ENCODE measurements at places on chromosomes 1 and 21. TPM values are rescaled to one million over a fixed set of nuclear protein-coding genes. Genes with fewer than 3 reads are reported as not detected.

GRCh38 chr1:175674186-175674585 lies 69.2 kb downstream of the TNR start:
- no peak for DNase-seq

DNA sequence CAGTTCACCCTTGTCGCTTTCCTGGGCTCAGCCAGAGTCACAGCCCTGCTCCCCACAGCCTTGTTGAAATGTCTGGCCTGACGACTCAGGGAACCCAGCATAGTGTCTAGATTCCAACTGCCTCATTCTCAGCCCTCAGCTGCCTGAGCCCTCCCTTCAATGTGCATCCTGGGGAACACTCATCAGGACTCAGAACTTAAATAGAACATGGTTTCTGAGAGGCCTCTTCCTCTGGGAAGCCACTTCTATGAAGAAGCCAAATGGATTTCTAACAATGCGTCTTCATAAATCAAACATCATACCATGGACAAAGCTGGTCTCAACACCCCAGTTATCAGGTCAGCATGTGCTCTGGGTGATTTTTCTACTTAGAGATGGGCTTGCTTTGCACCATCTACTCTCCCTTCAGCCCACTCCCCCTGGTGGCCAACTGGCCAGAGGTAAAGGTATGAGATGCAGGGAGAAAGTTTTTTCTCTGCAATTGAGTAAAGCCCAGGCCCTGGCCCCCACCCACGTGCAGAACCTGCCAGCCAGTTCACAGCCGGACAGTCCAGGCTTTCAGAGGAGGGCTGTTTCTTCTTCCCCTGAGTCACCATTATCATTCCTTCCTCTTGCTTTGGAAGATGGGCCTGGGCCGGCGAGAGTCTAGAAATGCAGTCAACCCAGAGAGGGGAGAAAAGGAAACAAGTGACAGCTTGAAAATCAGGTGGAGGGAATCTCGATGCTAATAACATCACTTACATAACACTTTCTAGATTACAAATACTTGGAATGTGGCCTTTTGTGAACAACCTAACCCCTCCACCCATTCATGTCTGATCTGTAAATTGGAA lies 32.1 kb downstream of the CD244 start:
- DNase-seq: no peak

DNA sequence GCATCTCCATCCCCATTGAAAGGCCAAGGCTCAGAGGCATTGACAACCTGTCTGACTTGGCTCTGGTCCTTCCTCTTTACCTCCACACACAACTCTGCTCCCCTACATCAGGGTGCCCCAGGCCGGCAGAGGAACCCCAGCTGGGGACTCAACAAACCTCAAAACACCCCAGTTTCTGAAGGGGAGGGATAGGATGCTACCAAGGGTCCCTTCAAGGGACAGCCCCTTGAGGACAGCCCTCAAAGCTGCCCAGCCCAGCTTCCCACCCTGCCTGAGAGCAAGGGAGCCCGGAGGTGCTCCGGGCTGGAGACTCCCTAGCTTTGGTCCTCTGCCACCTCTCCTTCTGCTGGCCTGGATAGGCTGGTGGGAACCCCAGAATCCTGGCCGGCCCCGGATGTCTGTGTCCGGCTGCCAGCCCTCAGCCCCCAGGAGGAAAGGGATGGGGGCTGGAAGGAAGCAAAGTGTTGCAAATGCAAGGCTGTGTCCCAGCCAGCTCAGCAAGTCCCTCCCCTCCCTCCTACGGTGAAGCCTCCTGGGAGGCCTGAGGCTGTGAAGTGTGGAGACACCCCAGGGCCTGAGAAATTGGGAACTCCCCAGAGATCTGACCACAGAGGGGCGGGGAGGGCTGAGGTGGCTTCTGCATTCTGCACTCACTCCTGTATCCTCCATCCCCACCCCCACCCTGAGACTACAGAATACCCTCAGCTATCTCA lies 1.1 kb upstream of the MARCKSL1 start:
- DNase-seq: no peak

DNA sequence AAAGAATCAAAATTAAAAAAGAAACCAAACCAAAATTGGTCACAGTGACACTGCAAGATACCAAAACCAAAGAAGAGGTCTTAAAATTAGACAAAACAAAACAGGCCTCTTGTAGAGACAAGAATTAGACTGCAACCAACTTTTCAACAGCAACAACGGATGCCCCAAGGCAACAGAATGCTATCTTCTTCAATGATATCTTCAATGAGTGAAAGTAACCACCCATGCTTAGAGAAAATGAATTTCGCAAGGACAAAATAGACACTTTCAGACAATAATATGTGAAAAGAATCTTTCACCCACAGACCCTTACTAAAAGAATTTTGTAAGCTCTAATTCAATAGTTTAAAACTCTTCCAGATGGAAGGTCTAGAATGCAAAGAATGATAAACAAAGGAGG lies 41.7 kb downstream of the USP48 start:
- no peak for DNase-seq

- DNase-seq: no peak
Observed at GRCh38 chr1:8739377-8739776, 78.1 kb downstream of the RERE start.

Gene TFF2
- total RNA-seq: not detected

GRCh38 chr1:234849832-234850231 lies 239.9 kb upstream of the IRF2BP2 start:
- DNase-seq: no peak

Gene FASLG
- 0.57 TPM for total RNA-seq

- no peak for DNase-seq
Observed at GRCh38 chr1:36845802-36846201, 188.5 kb downstream of the GRIK3 start.

- no peak for DNase-seq
Observed at GRCh38 chr1:2210786-2211185, 16.2 kb upstream of the FAAP20 start.

GRCh38 chr1:204161609-204162493 lies 4.3 kb downstream of the REN start:
- no peak for DNase-seq

DNA sequence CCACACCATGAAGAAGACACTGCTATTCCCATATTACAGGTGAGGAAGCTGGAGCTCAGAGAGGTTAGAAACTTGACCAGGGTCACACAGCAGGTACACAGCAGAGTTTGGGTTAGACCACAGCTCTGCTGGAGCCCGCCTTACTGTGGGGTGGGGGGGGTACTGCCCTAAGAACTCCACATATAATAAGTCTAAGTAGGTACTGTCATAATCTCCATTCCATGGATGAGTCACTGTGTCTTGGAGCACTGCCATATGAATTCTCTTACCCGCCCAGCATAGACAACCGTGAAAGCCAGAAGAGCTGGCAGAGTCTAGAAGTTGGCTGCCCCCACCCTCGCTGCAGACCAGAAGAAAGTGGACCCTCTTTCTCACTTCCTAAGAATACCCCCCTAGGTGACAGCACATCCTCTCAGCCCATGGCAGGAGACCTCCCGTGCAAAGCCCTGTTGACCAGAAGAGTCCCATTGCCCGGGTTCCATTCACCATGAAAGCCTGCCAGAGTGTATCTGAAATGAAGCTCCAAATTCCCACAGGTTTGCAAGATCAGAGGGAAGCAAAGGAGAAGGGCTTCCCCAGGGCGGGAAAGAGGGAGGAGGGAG lies 5.2 kb upstream of the PLA2G2D start:
- DNase-seq: no peak

DNA sequence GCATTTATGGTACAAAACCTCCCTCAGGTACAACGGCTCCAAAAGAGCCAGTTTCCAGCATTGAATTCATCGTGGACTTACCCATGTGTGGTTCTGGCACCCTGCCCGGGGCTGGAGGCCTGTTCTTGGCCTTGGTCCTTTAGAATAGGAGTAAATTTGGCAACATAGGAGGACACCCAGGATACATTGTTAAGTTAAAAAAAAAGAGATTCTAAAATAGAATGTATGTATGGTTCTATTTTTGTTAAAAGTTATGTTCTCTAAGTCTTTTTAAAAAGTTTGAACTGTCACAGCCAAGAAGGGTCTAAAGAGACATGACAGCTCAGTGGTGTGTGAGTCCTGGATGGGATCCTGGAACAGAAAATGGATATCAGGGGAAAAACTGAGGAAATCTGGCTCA lies 25.9 kb downstream of the EPHX1 start:
- no peak for DNase-seq

DNA sequence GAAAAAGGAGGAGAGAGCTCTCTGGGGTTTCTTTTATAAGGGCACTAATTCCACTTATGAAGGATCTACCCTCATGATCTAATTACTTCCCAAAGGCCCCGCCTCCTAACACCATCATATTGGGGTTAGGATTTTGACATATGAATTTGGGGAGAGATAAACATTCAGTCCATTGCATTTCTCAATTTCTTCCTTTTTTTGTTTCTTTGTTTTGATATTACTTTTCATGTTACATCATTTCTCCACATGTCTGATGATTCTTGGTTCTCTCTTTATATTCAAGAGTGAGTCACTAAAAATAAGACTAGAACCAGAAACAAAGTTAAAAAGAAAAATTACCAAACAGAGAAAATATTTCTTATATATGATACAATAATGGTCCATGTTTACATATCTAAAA lies 63.2 kb upstream of the DUSP10 start:
- DNase-seq: no peak

GRCh38 chr1:115670476-115671175 lies 28.9 kb downstream of the VANGL1 start:
- DNase-seq: no peak

Gene GJC2
- 0.64 TPM for total RNA-seq

DNA sequence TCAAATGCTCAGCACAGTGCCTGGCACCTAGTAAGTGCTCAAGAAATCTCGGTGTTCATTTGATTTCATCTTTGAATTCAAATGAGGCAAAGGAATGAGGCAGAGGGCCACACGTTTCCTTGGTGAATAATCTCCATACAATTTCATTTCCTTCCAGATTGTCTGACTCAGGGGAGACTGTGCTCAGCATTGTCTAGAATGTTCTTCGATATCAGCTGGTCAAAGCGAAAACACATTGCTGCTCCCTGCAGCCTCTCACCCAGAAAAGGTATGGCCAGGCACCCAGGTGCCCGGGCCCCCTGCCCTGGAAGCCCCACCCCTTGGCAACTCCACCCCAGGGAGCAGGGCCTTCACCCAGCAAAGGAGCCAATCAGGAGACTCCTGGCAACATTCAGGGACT lies 55.8 kb downstream of the FBXO2 start:
- no peak for DNase-seq

DNA sequence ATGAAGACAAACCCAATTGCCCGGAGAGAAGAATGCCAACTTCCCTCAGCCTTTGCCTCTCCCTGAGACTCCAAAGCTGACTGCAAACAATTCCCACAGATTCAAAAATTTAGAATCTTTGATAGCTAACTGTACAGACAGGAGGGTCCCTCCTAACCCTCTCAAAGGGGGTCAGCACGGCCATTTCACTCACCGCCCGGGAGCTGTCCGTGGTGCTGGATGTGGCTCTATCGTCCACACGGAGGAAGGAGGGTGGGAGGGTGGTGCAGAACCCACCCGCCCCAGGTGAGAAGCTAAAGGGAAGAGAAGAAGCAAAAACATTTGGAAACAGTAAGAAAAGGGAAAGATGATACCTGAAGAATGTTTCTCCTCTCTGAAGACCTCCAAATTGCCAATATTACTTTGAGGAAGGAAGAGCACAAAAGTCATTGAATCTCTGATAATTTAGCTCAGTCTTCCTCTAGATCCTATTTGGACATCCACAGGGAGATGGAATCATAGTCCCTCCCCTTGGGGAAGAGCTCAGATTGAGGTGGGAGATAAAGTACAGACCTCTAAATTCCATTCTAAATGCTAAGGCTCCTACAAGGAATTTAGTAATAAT lies 45.6 kb downstream of the RHBG start:
- no peak for DNase-seq

- DNase-seq: no peak
Observed at GRCh38 chr1:26045722-26046245, at the start of gene SLC30A2. SLC30A2 (minus strand) TSS chr1:26046118; CDS start chr1:26045896, 222 bp downstream.

Gene DISP3
- not detected for total RNA-seq

- DNase-seq: no peak
Observed at GRCh38 chr1:118154220-118154619, 30.8 kb downstream of the SPAG17 start.

Gene TRIM67
- total RNA-seq: not detected

Gene RAB13
- 32.9 TPM for total RNA-seq

Gene SYTL1
- 74.7 TPM for total RNA-seq

Gene CFHR4
- not detected for total RNA-seq

Gene SPATA46
- total RNA-seq: not detected

DNA sequence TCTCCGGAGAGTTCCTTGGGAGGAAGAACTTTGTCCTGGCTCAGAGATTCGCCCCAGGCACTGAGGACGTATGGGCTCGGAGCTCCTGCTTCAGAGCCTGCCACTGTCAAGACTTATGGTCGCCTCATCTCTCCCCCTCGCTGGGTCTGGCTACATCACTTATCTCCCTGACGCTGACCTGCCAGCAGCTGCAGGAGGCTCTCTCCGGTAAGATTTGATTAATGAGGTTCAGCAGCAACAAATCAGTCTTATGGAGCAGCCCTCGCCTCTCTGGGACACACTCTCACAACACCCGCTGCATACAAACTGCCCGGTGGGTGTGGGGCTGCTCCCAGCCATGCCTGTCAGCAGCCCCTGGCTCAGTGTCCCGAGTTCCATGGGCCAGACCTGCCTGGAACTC lies 297.8 kb downstream of the RRAGC start:
- no peak for DNase-seq

DNA sequence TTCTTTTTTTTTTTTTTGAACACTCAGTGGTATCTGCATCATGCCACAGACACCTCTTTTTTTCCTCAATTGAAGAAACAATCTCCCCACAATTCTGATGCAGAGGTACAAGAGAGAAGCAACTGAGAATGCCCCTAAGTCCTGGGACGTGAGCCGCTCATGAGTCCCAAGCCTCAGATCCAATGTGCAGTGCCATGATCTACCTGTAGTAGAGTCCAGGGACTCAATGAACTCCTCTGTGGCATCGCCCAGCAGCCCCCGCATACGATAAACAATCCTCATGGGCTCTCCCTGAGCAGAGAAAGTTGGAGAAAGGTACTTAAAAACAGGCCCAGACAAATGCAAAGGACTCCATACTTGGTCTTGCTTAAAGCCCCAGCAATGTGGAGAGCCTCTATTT lies 113.1 kb downstream of the UBR4 start:
- no peak for DNase-seq

Gene MYOM3
- 1.1 TPM for total RNA-seq

DNA sequence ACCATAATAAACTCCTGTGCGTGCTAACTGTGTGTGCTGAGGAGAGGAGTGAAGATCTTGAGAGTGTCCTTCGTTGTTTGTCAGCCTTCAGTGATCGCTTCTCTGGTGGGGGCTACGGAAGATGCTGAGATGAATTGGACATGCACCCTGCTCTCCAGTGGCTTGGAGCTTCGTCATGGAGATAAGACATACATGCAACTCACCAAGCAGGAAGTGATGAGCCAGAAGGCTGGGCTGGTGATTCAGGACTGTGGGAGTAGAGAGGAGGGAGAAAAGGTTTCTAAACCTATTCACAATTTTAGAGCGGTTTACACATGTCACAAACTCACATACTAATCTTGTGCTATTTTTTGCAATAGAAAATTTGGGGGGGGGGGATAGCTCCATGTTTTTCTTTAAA lies 128.9 kb upstream of the ADAR start:
- no peak for DNase-seq

Gene LCE1E
- not detected for total RNA-seq

GRCh38 chr1:234144901-234145300 lies 228.4 kb upstream of the COA6 start:
- no peak for DNase-seq

Gene SDHC
- 138 TPM for total RNA-seq

GRCh38 chr1:104760017-104760416 lies 1010.3 kb downstream of the AMY1C start:
- no peak for DNase-seq

Gene CFHR2
- not detected for total RNA-seq

- DNase-seq: no peak
Observed at GRCh38 chr1:117758444-117759316, 152.8 kb downstream of the TENT5C start.

Gene CELA3B
- total RNA-seq: not detected

Gene TNFRSF9
- not detected for total RNA-seq
